Neural progenitor cell (in vitro differentiated cells): ENCODE measurements at places on chromosomes 3 and 15. TPM values are rescaled to one million over a fixed set of nuclear protein-coding genes. Genes with fewer than 3 reads are reported as not detected.

The AADACL2 gene
- total RNA-seq, result not detected in 2 replicates

The MST1R gene
- 0.32 and 1.8 TPM in 2 replicates for total RNA-seq

The TP63 gene
- 0.62 TPM in 1 of 2 replicates, not detected in the other for total RNA-seq

The VGLL3 gene
- total RNA-seq, result 1.2 and 1.8 TPM in 2 replicates

The SCAANT1 gene
- total RNA-seq, result not detected in 2 replicates

The TUBGCP5 gene
- total RNA-seq, result 23.8 and 34.3 TPM in 2 replicates

GRCh38 chr3:127630811-127631714 is 2.1 kb downstream of the PODXL2 start:
- H3K27ac ChIP-seq, result no peak overlapping the region
- no peak for DNase-seq
- H3K36me3 ChIP-seq, result no peaks in the 10 kb centered on the region
- peaks cover 40% of the 10 kb centered on the region for H3K27me3 ChIP-seq
- H3K4me1 ChIP-seq, result peaks cover 18% of the 10 kb centered on the region
- H3K4me3 ChIP-seq, result no peak overlapping the region

DNA sequence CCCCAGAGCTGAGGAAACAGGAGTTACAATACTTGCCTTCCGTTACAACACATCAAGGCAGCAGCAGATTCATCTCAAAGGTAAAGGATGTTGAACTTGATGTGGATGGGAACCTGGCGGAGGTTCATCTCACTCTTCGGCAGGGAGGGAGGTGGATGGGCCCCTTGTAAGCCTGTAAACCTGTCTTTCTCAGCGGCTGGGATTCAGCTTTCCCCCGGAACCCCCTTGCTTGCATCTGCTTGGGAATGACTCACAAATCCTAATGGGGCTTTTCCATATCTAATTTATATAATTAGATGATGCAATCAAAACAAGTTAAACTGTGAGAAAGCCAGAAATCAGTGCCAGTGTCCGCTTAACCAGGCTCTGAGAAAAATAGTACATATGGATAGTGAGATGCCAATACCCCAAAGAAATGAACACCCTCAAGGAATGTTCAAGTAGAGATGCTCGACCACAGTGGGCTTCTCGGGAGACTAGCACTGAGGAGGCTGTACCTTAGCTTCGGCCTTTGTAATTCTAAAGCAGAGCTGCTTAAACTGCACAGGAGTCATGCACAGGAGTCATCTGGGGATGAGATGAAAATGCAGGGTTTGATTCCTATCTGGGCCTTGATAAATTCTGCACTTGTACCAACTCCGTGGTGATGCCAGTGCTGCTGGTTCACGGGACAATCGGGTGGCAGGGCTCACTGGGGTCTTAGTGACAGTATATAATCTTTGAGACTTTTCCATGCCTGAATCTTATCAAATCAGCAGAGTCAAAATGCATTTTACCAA is 2.2 kb upstream of the FAM240A start:
- no peak overlapping the region for H3K4me3 ChIP-seq
- DNase-seq, result no peak
- no peak overlapping the region for H3K27ac ChIP-seq
- no peaks in the 10 kb centered on the region for H3K27me3 ChIP-seq
- H3K4me1 ChIP-seq, result no peaks in the 10 kb centered on the region

DNA sequence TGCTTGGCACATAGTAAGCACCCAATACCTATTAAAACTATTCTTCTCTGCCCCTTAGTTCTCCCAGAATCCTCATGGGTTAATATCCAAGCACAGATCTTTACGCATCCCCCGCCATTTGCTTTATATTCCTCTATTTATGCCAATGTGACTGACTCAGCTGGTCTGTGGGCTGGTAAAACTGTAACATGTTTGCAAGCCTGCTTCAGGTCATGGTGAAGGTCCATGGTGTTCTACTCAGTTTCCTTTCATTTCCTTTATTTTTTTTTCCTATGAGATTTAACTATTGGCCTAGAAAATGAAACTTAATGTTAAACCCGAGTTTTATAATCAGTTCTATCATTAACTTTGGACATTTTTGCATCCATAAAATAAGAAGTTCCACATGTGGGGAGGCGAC is 47.0 kb downstream of the FRMD4B start:
- no peak overlapping the region for H3K27ac ChIP-seq
- no peaks in the 10 kb centered on the region for H3K27me3 ChIP-seq
- H3K4me1 ChIP-seq, result no peaks in the 10 kb centered on the region
- no peak overlapping the region for H3K4me3 ChIP-seq
- H3K36me3 ChIP-seq, result no peaks in the 10 kb centered on the region

DNA sequence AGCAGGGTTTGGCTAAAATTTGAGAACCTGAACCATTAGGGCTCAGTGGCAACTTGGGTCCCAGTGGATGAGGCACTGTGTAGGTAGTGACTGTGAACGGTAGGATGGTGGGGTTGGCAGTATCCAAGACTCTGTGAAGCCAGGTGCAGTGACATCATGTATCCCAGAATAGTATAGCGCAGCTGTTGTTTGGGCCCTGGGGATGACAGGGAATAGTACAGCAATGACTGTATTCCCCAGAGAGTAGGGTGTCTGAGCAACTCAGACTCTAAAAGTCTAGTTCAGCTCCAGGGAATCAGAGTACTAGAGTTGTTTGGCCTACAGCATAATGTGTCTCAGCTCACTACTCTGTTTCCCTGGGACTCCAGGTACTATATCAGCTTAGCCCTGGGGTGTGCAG is 20.7 kb upstream of the PPP2R3A start:
- H3K4me3 ChIP-seq, result no peak overlapping the region
- H3K27me3 ChIP-seq, result no peaks in the 10 kb centered on the region
- H3K4me1 ChIP-seq, result no peaks in the 10 kb centered on the region
- no peaks in the 10 kb centered on the region for H3K36me3 ChIP-seq
- no peak overlapping the region for H3K27ac ChIP-seq

DNA sequence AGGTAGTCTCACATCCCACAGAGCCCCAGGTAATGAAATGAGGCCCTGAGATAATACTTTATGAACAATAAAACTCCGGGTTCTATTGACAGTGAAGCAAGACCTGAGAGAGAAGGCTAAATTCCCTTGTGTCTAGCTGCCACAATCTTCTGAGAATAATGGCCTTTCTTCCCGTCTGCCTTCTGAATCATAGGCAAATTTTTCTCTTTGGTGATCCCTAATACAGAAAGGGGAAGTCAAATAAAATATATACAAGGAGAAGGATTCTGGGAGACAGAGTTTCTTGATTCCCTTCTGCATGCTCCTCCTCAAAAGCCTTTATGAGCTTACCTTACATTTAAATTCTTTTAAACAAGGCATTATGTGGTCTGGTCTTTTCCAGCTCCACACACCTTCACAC is 29.9 kb upstream of the CCR2 start:
- H3K4me1 ChIP-seq, result no peaks in the 10 kb centered on the region
- no peak overlapping the region for H3K27ac ChIP-seq
- no peaks in the 10 kb centered on the region for H3K27me3 ChIP-seq
- H3K4me3 ChIP-seq, result no peak overlapping the region
- no peaks in the 10 kb centered on the region for H3K36me3 ChIP-seq
- no peak for DNase-seq

DNA sequence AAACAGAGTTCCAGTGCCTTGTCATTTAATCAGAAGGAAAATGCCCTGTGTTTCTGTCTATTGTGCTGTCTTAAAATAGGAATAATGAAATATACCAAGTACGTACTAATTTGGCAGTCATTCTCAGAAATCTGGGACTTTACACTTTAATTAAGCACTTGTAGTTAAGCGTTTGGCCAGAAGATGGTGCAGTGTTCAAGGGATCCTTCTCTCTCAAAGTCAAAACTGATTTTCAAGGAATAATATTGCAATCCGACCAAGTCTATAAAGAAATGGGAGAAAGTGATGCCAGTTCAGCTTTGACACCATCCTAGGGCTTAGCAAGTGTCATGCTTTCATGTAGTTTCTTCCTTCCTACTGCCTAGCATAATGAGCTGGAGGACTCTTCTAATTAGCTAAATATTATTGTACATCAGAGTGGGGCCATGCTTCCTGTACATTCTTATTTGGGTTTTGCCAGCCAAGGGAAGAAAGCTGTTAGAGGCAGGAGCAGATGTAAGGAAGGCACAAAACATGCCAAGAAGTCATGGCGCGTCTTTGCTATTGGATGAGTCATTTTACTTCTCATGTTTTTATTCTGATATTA is 64.8 kb downstream of the SAMMSON start:
- no peaks in the 10 kb centered on the region for H3K4me1 ChIP-seq
- no peaks in the 10 kb centered on the region for H3K27me3 ChIP-seq
- H3K27ac ChIP-seq, result no peak overlapping the region
- H3K4me3 ChIP-seq, result no peak overlapping the region
- no peaks in the 10 kb centered on the region for H3K36me3 ChIP-seq

GRCh38 chr3:14619605-14620004 is 32.0 kb upstream of the CCDC174 start:
- H3K27ac ChIP-seq, result no peak overlapping the region
- H3K36me3 ChIP-seq, result no peaks in the 10 kb centered on the region
- H3K27me3 ChIP-seq, result no peaks in the 10 kb centered on the region
- no peak for DNase-seq

GRCh38 chr15:25677719-25678499 is 185.2 kb downstream of the ATP10A start:
- H3K27ac ChIP-seq, result no peak overlapping the region
- H3K27me3 ChIP-seq, result no peaks in the 10 kb centered on the region
- no peak overlapping the region for H3K4me3 ChIP-seq
- H3K4me1 ChIP-seq, result peaks cover 8% of the 10 kb centered on the region
- H3K36me3 ChIP-seq, result no peaks in the 10 kb centered on the region

DNA sequence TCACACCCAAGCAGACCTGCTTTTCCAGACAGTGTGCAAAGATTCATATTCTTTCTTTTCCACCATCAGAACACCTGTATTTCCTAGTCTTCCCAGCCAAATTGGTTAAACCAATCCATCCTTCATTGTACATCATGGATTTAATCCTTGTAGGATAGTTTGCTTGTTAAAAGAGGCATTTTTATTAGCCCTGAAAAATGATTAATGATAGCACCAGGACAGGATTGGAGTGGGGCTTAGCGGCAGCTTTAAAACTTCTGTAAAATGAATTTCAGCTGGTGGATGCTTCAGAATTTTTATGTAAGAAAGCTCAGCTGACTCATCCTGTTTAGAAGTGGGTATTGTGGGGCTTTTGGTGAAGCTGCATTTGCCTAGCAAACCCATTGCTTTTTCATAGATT is 36.1 kb upstream of the ARHGEF26 start:
- H3K4me1 ChIP-seq, result no peaks in the 10 kb centered on the region
- H3K36me3 ChIP-seq, result no peaks in the 10 kb centered on the region
- H3K27me3 ChIP-seq, result no peaks in the 10 kb centered on the region
- no peak for DNase-seq
- H3K27ac ChIP-seq, result no peak overlapping the region

GRCh38 chr3:194281306-194281705 is 69.8 kb downstream of the CPN2 start:
- peaks cover 50% of the 10 kb centered on the region for H3K4me1 ChIP-seq
- H3K36me3 ChIP-seq, result no peaks in the 10 kb centered on the region
- DNase-seq, result no peak

- H3K36me3 ChIP-seq, result no peaks in the 10 kb centered on the region
- H3K4me1 ChIP-seq, result no peaks in the 10 kb centered on the region
- H3K27ac ChIP-seq, result no peak overlapping the region
- H3K4me3 ChIP-seq, result no peak overlapping the region
- DNase-seq, result no peak
Observed at GRCh38 chr3:179608931-179609720, 4.5 kb downstream of the NDUFB5 start.

DNA sequence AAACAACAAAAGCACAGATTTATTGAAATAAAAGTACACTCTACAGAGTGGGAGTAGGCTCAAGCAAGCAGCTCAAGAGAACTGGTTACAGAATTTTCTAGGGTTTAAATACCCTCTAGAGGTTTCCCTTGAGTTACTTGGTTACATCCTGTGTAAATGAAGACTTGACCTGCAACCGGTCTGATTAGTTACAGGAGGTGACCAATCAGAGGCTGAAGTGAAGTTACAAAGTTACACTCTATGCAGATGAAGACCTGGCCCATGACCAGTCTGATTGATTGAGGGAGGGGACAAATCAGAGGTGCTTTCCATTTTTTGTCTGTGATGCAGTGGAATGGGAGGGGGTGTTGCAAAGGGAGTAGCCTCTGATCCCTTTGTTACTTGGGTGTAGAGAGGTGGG is 723.4 kb downstream of the ZPLD1 start:
- DNase-seq, result no peak
- no peaks in the 10 kb centered on the region for H3K36me3 ChIP-seq
- H3K27me3 ChIP-seq, result no peaks in the 10 kb centered on the region
- no peaks in the 10 kb centered on the region for H3K4me1 ChIP-seq
- H3K4me3 ChIP-seq, result no peak overlapping the region
- no peak overlapping the region for H3K27ac ChIP-seq

DNA sequence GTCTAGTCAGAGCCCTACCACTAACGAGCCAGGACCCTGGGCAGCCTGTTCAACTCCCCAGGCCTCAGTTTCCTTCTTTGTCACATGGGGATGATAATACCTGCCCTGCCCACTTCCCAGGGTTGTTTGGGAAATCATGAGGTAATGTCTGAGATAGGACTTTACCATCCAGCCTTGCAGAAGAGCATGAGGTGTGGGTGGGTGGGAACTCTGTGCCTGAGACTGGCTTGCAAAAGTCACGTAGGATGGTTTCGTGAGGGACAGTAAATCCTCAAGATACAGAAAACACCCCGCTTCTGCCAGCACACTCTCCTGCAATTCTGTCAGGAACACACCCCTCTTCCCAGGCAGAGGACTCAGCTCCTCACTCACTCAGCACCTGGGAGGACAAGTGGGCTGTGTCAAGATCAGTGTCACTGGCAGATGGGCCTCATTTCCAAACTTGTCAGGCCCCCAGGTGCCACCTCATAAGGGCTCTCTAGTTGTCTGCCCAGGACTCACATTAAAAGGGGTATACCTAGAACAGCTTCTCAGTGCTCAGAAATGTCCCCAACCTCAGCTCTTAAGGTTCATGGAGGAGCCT is 58.4 kb downstream of the DAPK2 start:
- peaks cover 4% of the 10 kb centered on the region for H3K4me1 ChIP-seq
- H3K27ac ChIP-seq, result no peak overlapping the region

- DNase-seq, result no peak
- H3K27me3 ChIP-seq, result no peaks in the 10 kb centered on the region
- H3K27ac ChIP-seq, result no peak overlapping the region
- H3K4me3 ChIP-seq, result no peak overlapping the region
- H3K4me1 ChIP-seq, result no peaks in the 10 kb centered on the region
Observed at GRCh38 chr3:30912301-30912700, 17.8 kb upstream of the GADL1 start.

DNA sequence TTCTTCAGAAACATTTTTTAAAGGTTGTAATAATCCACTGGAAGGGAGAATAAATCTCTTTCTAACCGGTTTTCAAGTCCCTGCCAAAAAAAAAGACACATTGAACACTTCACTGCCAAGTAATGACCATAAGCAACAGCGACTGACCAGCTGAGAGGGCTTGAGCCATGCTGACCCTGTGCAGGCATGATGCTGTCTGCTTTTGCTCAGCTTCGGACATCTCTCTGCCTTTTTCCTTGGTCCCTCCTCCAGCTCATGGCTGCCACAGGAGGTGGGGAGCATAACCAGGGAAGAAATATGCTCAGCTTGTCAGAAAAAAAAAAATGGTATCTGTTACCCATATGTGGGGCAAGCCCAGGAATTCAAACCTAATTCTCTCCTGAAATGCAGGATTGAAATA is 1.5 kb downstream of the IGSF10 start:
- no peaks in the 10 kb centered on the region for H3K36me3 ChIP-seq
- no peak for DNase-seq
- no peaks in the 10 kb centered on the region for H3K4me1 ChIP-seq
- no peak overlapping the region for H3K27ac ChIP-seq
- no peak overlapping the region for H3K4me3 ChIP-seq
